Iris pigment epithelial cell (primary cell): ENCODE measurements at places on chromosomes 13 and 19.
A peak's percentile ranks its signal among the peaks of the same experiment; 100 is the strongest.

DNA sequence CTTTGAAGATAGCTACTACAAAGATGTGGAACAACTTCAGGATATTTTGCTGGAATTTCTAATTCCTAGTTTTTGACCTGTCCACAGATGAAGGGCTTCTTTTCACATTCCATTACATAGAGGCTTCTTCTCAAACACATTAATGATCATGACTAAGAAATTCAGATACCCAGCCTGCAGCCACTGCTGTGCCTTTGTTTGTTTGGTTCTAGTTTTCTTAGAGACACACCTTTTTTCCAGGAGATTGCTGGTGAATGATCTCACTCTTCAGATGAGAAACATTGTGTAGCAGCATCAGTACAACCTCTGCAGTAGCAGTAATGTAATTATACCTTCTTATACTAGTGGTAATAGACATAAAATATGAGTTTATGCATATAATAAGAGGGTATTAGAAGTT is 5.0 kb downstream of the TDRD3 start:
- DNase-seq = no peak

- DNase-seq = peak; percentile 67
These were observed at the start of gene B3GLCT for GRCh38 chr13:31199849-31200636. Gene B3GLCT, plus strand, starts transcription at chr13:31199975. Its CDS starts 110 bp downstream, at chr13:31200085.

GRCh38 chr19:8304841-8305621 is 3.1 kb downstream of the CD320 start:
- DNase-seq = no peak

GRCh38 chr19:54339646-54340358 is 840 bp upstream of the LILRA4 start:
- DNase-seq = no peak

GRCh38 chr19:44807162-44807561 is 1.7 kb upstream of the BCAM start:
- DNase-seq = no peak

DNA sequence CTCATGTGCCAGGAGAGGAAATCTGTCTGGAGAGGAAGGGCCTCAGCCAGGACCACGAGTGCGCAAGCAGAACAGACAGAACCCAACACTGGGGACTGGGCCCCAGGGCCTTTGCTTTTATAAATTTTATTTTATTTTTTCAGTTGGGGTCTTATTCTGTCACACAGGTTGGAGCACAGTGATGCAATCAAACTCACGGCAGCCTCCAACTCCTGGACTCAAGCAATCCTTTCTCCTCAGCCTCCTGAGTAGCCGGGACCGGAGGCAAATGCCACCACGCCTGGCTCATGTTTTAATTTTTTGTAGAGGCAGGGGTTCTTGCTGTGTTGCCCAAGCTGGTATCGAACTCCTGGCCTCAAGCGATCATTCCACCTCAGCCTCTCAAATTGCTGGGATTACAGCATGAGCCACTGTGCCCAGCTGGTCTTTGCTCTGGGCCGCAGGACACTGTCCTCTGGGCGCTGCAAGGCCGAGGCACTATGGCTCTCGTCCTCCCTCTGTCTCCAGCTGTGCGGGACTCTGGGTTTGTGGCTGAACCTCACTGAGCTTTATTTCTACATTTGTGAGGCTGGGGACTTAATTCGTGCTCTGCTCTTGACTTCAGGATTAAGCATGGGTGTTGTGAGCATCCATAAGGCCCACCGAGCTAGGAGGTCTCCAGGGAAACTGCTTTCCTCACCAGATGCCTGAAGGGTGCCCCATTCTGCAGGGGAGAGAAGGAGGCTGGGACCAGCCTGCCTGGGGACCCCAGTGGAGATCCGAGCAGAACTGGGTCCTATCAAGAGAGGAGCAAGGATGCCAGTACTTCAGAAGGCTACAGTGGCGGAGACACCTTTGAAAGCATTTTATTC is 144.2 kb upstream of the VSTM2B start:
- no peak for DNase-seq

- DNase-seq = no peak
These were observed 9.3 kb upstream of the RCBTB2 start for GRCh38 chr13:48542138-48542537.

GRCh38 chr13:26831336-26831908 is 70.8 kb upstream of the GPR12 start:
- no peak for DNase-seq

DNA sequence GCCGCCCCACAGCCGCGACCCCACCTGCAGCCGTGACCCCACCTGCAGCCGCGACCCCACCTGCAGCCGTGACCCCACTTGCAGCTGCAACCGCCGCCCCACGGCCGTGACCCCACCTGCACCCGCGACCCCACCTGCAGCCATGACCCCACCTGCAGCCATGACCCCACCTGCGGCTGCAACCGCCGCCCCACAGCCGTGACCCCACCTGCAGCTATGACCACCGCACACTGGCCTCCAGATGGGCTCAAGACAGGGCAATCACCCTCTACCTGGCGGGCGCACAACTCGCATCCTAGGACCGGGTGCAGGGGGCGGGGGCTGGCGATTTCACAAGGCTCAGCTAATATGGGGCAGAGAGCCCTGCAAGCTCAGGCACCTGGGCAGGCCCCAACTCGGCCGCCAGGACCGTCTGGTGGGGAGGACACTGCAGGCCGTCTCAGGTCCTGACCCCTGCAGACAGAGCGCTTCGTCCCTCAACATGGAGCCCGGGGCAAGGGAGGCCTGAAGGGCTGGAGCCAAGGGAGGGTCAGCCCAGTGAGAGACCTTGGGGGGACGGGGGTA is 15.1 kb downstream of the SBNO2 start:
- DNase-seq = no peak

DNA sequence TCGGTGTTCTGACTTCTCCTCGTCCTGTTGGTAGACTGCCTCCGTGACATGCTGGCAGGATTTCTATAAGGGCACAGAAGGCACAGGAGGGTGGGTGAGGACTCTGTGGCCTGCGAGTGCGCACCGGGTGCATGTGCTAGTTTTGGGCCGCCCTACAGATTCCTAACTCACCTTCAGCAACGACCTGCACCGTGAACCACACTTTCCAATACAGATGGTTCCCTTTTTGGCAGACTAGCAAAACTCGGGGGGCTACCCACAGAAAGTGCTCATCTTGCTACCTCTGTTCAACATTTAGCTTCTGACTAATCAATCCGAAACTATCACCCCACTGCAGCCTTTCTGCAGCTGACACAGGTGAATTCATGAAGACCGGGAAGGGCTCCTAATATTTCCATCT is 14.1 kb upstream of the AMER2 start:
- DNase-seq = no peak

- peak; percentile 39 for DNase-seq
These were observed 17.7 kb downstream of the INTS6 start for GRCh38 chr13:51435002-51435578.

DNA sequence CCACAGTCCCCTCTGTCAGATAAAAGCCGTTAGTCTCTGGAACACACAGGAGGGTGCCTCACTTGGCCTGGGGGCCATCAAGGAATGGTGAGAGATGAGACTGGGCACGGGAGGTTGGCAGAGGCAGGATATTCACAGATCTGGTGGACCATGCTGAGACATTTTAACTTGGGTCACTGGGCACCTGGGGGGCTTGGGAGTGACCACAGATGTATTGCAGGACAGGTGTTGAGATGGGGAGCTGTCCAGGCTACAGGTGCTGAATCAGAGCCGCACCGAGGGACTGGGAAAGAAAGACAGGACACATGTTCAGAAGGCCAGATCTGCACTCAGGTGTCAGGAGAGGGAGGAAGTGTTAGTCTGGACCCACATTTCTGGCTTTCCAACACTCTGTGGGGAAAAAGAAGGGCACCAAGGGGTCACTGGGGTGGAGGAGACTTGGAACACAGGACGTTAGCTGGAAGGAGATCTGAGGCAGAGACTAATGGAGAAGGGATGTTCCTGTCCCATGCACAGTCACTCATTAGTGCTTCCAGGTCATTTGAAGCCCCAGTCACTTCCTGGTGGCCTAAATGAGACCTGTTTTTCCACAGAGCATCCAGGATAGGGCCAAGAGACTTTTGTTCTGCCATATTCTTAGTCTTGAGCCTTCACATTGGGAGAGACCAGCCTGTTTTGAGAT is 56.1 kb downstream of the CHST8 start:
- no peak for DNase-seq

DNA sequence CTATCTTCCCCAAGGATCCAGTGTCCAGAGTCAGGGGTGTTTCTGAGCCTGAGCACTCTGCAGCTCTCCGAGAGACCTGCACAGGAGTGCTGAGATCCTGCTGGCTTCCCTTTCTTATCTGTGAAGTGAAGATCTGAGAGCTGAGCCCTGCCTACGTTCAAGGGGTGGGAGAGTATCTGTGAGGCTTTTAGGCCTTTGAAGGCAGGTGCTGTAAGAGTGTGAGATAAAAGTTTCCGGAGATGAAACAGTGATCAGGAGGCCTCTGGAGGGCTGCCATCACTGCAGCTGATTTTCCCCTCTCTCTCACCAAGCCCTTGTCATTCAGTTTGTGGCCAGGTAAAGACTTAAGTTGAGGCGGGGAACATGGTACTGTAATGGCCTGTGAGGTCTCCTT is 83.1 kb downstream of the AKAP11 start:
- no peak for DNase-seq

GRCh38 chr13:52845766-52846566 is 2.5 kb downstream of the PCDH8 start:
- peak; percentile 14 for DNase-seq

- no peak for DNase-seq
These were observed 24.1 kb upstream of the CASP14 start for GRCh38 chr19:15025217-15025616.

- no peak for DNase-seq
These were observed 7.0 kb downstream of the PRODH2 start for GRCh38 chr19:35805526-35806102.

DNA sequence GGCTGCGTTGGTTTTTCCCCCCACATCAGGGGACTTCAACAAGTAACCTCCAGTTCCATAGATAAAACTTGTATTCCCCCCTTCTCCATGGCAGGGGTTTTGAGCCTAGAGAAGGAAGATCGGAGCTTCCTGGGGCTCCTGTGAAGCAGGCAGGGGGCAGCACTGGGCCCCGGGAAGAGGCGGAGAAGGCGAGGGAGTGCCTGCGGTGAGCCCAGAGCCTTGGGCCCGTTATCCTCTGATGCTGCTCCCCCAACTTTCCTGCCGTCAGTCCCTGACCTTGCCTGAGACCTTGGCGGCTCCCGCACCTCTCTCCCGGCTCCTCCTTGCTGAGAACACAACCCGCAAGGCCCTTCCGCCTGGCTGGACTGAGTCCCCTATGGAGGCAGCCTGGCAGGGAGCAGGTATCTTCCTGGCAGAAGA is 2.5 kb downstream of the LIPE start:
- DNase-seq = no peak

DNA sequence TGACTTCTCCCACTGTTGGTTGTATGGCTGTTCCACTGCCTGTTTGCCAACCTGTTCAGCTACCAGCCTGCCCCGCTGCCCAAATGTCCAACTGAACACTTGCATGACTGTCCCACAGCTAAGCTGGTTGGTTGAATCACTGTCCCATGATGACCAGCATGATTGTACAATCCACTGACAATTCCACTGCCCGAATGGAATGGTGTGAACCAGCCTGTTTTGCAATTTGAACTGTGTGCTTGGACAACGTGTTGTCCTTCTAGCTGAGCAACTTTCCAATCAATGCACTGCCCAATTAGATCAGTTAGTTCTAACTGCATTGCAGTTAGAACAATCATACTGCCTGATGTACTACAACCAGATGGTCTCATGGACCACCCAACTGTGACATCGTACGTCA is 8.7 kb downstream of the ADAMTS10 start:
- no peak for DNase-seq

DNA sequence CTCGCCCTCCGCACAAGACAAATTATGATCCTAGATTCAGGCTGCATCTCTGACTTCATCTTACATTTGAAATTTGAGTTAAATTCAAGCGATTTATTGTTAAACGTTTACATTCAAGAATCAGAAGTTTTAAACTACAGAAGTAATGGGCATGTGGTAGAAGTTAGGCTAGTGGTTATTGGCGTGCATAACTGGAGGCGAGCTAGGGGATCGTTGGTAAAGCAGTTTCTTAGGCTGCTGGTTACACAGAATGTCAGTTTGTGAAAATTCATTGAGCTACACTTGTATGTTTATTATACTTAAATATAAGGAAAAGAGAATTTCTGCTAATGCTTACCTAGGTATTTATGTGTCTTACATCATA is 733 bp upstream of the CDX2 start:
- DNase-seq = no peak

- no peak for DNase-seq
These were observed 204.8 kb downstream of the MYO16 start for GRCh38 chr13:108834193-108834592.

DNA sequence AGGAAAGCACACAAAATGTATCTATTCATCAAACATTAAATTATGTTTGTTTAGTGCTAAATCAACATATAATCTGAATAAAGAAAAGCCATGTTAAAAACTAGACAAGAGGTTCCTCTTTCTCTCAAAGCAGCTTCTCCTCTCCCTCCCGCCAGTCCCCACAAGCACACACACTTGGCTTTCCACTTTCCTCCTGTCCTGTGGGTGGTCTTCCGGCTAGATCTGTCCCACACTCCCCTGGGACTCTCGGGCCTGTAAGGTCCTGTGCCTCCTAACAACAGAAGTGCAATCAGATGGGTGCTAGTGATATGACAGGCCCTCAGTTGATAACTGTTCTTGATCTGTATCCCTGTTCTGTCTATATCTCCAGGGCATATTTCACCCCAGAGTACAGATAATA is 45.6 kb upstream of the RAP2A start:
- DNase-seq = no peak

- DNase-seq = no peak
These were observed 26.7 kb upstream of the NAPA start for GRCh38 chr19:47541518-47541917.

DNA sequence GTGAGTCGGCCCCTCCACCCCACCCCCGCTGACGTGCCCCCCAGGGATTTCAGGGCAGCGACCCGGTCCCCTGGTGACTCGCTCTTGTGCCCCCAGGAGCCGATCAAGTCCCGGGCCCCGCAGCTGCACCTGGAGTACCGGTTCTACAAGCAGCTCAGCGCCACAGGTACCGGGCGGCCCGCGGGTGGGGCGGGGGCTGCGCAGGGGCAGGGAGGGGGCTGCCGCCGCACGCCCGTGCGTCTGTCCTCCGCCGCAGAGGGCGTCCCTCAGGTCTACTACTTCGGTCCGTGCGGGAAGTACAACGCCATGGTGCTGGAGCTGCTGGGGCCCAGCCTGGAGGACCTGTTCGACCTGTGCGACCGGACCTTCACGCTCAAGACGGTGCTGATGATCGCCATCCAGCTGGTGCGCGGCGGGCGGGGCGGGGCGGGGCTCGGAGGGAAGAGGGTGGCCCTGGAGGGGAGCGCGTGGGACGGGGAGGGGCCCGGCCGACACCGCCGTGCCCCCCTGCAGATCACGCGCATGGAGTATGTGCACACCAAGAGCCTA is 37.1 kb downstream of the BTBD2 start:
- DNase-seq = no peak

- DNase-seq = no peak
These were observed 121.8 kb downstream of the TBC1D4 start for GRCh38 chr13:75360170-75360569.

GRCh38 chr19:18155095-18156087 is 2.4 kb downstream of the PIK3R2 start:
- no peak for DNase-seq

GRCh38 chr19:51480590-51480989 is 2.3 kb downstream of the CEACAM18 start:
- no peak for DNase-seq

- no peak for DNase-seq
These were observed 23.7 kb upstream of the SHISA2 start for GRCh38 chr13:26075498-26075897.
